ENCODE measurements at places on chromosomes 16 and 17. TPM values are rescaled to one million over a fixed set of nuclear protein-coding genes. Genes with fewer than 3 reads are reported as not detected.

The TEKT5 gene
- total RNA-seq, result not detected

GRCh38 chr17:39393736-39394135 is 7.7 kb downstream of the FBXL20 start:
- no peak overlapping the region for H3K4me3 ChIP-seq
- peaks cover 20% of the 10 kb centered on the region for H3K4me1 ChIP-seq
- H3K27ac ChIP-seq, result no peak overlapping the region
- H3K36me3 ChIP-seq, result peaks cover 2% of the 10 kb centered on the region
- no peak for DNase-seq

The CCDC154 gene
- total RNA-seq, result 3.1 TPM

- no peaks in the 10 kb centered on the region for H3K4me1 ChIP-seq
- no peak for DNase-seq
- H3K36me3 ChIP-seq, result no peaks in the 10 kb centered on the region
- no peak overlapping the region for H3K27ac ChIP-seq
- no peaks in the 10 kb centered on the region for H3K27me3 ChIP-seq
Measured at GRCh38 chr16:56269811-56270684, 78.8 kb downstream of the GNAO1 start.

The IGSF6 gene
- total RNA-seq, result 103 TPM

GRCh38 chr17:14428648-14429029 is 127.8 kb downstream of the HS3ST3B1 start:
- no peak for DNase-seq
- peaks cover 4% of the 10 kb centered on the region for H3K27me3 ChIP-seq
- no peaks in the 10 kb centered on the region for H3K36me3 ChIP-seq
- H3K4me3 ChIP-seq, result no peak overlapping the region

The TMEM114 gene
- not detected for total RNA-seq

The RNU2-1 gene
- 8,279 TPM for total RNA-seq

The GSDMA gene
- total RNA-seq, result 0.62 TPM

DNA sequence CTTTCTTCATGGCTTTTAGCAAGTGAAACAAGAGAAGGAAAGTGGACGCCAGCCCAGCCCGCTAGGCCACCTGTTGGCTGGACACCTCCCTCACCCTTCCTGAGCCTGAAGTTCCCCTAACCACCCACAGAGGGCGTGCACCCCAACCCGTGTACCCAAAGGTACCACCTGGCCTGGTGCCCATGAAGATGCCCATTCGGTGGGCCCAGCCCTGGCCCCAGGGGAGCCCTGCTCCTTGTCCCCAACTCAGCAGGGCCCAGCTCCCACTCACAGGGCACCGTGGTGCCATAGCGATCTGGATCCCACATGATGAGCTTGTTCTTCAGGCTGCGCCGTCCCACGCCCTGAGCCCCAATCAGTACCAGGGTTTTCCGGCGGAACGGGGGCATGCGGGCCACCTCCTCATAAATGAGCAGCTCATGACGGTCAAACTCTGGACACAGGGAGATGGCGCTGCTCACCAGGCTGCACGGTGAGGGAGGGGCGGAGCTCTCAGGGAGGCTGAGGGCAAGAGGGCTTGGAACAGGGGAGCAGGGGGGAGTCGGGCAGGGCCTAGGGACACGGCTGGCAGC is 26.8 kb downstream of the MPP2 start:
- no peaks in the 10 kb centered on the region for H3K27me3 ChIP-seq
- H3K36me3 ChIP-seq, result no peaks in the 10 kb centered on the region
- H3K4me1 ChIP-seq, result peaks cover 7% of the 10 kb centered on the region
- peak; percentile 64 for DNase-seq
- H3K27ac ChIP-seq, result no peak overlapping the region
- H3K4me3 ChIP-seq, result no peak overlapping the region

DNA sequence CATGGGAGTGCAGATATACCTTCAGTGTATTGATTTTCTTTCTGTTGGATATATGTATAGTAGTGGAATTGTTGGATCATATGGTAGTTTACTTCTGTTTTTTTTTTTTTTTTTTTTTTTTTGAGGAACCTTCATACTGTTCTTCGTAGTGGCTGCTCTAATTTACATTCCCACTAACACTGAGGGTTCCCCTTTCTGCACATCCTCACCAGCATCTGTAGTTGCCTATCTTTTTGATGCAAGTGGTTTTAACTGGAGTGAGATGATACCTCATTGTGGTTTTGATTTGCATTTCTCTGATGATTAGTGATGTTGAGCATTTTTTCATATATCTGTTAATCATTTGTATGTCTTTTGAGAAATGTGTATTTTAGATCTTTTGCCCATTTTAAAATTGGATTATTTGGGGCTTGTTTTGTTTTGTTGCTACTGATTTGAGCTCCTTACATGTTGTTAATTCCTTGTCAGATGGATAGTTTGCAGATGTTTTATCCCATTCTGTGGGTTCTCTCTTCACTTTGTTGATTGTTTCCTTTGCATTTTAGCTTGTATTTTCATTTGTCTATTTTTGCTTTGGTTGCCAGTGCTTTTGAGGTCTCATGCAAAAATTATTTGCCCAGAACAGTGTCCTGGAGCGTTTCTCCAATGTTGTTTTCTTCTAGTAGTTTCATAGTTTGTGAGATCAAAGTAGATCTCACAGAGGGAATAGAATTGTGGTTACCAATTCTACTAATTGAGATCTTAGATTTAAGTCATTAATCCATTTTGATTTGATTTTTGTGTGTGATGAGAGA is 25.0 kb upstream of the BCAS3 start:
- peaks cover 55% of the 10 kb centered on the region for H3K36me3 ChIP-seq
- H3K27me3 ChIP-seq, result no peaks in the 10 kb centered on the region
- H3K4me1 ChIP-seq, result peaks cover 9% of the 10 kb centered on the region
- no peak for DNase-seq
- H3K4me3 ChIP-seq, result no peak overlapping the region

GRCh38 chr16:46689365-46690280 is at the start of gene ORC6:
Gene ORC6, plus strand, starts transcription at chr16:46689659. Its CDS starts 47 bp downstream, at chr16:46689706.
- peak within 1 kb of the TSS; percentile 88 for H3K27ac ChIP-seq
- peak; percentile 99 for DNase-seq
- peak within 1 kb of the TSS; percentile 97 for H3K4me3 ChIP-seq
- no peaks in the 10 kb centered on the region for H3K36me3 ChIP-seq
- H3K4me1 ChIP-seq, result peaks cover 37% of the 10 kb centered on the region
- no peaks in the 10 kb centered on the region for H3K27me3 ChIP-seq

The C17orf58 gene
- total RNA-seq, result 7.4 TPM

DNA sequence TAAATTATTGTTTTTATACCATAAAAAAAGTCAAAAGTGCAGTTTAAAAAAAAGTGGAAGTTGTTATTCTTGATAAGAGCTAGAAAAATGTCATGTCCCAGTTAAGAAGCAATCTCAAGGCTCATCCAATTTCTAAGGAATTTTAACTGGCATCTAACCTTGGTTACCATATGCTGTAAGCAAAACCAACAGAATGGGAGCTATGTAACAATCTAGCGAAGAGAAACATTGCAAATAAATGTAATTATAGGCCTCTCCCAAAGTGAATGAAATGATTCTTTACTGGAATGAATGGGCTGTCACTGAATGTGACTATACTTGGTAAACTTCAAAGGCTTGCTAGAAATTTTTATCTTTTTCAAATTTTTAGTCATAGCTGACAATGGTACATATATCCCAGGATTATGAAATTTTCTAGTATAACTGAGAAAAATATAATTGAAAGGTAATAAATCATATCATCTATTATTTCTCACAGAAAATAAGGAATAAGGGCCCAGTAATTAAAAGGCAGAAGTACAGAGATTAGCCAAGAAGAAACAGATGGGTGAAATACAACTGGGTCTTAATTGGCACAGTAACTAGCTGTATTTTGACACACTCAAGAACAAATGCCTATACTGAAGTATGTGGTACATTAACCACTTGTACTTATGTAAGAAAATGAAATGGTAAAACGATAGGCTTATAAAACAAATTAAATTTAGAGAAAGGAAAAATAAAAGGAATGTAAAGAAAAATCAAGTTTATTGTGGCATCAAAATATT is 61.5 kb downstream of the NETO2 start:
- no peaks in the 10 kb centered on the region for H3K4me1 ChIP-seq
- H3K27ac ChIP-seq, result no peak overlapping the region
- H3K4me3 ChIP-seq, result no peak overlapping the region
- no peaks in the 10 kb centered on the region for H3K36me3 ChIP-seq
- no peaks in the 10 kb centered on the region for H3K27me3 ChIP-seq
- DNase-seq, result no peak

The KRT39 gene
- 0.59 TPM for total RNA-seq

DNA sequence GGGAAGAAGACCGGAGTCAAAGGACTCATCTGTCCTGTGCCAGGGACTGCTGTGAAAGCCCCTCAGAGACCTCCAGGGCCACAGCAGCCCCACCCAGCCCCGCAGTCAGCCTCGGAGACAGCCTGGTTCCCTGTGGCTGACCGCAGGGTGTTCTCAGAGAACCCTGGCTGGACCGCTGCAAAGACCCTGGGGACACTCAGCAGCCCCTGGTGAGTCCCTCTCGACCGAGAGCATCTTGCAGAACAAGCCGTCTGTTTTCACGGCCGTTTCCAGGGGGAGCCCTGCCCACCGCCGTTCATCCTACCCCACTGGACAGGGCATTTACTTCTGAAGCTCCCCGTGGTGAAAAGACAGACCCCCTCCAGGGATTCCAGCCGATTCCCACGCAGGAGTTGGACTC is 10.3 kb downstream of the UBALD1 start:
- H3K27me3 ChIP-seq, result peaks cover 3% of the 10 kb centered on the region
- no peak overlapping the region for H3K27ac ChIP-seq
- peaks cover 6% of the 10 kb centered on the region for H3K4me1 ChIP-seq
- no peak for DNase-seq
- H3K4me3 ChIP-seq, result no peak overlapping the region
- H3K36me3 ChIP-seq, result peaks cover 21% of the 10 kb centered on the region

- no peak for DNase-seq
- H3K4me1 ChIP-seq, result peaks cover 16% of the 10 kb centered on the region
- no peaks in the 10 kb centered on the region for H3K27me3 ChIP-seq
- no peaks in the 10 kb centered on the region for H3K36me3 ChIP-seq
Measured at GRCh38 chr17:64448665-64449512, at the start of gene MILR1. Gene MILR1, plus strand, starts transcription at chr17:64449115. Its CDS starts 54 bp downstream, at chr17:64449169.

The NHLRC4 gene
- total RNA-seq, result 2.7 TPM

The FBXO39 gene
- not detected for total RNA-seq

DNA sequence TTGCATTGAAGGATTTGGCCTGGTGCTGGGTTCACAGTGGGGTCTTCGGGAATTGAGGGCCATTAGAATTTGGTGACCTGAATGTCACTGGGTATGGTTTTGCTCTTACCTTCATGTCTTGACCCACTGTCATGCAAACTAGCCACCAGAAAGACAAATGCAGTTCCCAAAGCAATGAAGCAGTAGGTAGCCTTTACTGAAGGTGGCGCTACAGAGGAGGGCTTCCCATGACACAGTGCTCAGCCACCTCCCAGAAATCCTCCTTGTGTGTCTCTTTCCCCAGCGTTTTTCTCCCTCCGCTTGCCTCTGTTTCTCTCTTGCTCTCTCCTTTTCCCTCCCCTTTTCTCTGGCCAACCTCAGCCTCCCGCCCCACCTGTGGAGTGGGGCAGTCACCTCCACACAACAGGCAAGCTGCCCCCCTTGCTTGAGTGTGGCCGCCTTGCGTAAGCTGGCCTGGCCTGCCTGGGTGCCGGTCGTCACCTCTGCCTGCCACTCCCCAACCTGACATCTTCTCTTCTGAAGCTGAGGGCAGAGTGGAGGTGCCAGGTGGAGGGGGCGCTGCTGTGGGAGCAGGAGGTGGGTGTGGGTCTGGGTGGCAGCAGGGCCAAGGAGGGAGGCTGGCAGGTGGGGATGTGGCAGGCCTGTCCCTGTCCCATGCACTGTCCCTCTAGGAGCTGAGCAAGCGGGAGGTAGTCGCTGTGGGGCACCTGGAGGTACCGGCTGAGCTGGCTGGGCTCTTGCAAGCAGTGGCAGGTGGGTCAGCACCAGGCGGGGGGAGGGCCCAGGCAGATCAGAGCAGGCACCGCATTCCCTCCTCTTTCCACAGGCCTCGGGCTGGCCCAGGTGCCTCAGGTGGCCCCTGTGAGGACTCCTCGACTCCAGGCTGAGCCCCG is 34.7 kb downstream of the MYO15A start:
- H3K4me1 ChIP-seq, result no peaks in the 10 kb centered on the region
- peak; percentile 62 for DNase-seq
- no peaks in the 10 kb centered on the region for H3K27me3 ChIP-seq
- H3K27ac ChIP-seq, result no peak overlapping the region

The HIC1 gene
- total RNA-seq, result 20.6 TPM

DNA sequence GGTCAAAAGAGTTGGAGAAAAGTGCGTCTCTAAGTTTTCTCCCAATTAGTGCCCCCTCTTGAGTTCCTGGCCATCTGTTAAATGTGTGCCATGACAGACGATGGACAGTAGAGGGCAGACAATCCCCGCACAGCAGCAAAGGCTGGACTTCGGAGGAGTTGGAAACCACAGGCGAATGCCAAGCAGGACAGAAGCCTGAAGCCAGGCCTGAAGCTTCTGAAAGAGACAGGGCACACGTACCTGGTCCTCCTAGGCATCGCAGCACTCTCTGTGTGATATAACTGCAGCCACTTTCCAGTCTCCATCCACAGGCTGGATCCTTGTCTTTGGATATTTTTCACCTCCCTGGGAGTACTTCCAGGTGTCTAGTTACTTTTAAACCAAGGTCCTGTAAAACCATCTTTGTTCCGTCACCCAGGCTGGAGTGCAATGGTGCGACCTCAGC is 14.5 kb downstream of the C17orf100 start:
- no peak overlapping the region for H3K27ac ChIP-seq
- H3K27me3 ChIP-seq, result peaks cover 13% of the 10 kb centered on the region
- H3K4me1 ChIP-seq, result no peaks in the 10 kb centered on the region
- peak; percentile 72 for DNase-seq

- H3K4me1 ChIP-seq, result peaks cover 33% of the 10 kb centered on the region
- no peak overlapping the region for H3K27ac ChIP-seq
- no peak for DNase-seq
- H3K4me3 ChIP-seq, result no peak overlapping the region
- H3K27me3 ChIP-seq, result peaks cover 99% of the 10 kb centered on the region
- H3K36me3 ChIP-seq, result no peaks in the 10 kb centered on the region
Measured at GRCh38 chr17:48726114-48726915, 2.2 kb downstream of the HOXB13 start.

GRCh38 chr16:49112754-49113153 is 168.9 kb downstream of the CBLN1 start:
- no peaks in the 10 kb centered on the region for H3K27me3 ChIP-seq
- no peak overlapping the region for H3K27ac ChIP-seq
- no peak for DNase-seq
- no peaks in the 10 kb centered on the region for H3K4me1 ChIP-seq

- no peaks in the 10 kb centered on the region for H3K36me3 ChIP-seq
- no peak overlapping the region for H3K4me3 ChIP-seq
- peak overlapping the region; percentile 46 for H3K27ac ChIP-seq
- no peaks in the 10 kb centered on the region for H3K4me1 ChIP-seq
- no peak for DNase-seq
Measured at GRCh38 chr16:86384263-86384649, 126.1 kb upstream of the FOXF1 start.

DNA sequence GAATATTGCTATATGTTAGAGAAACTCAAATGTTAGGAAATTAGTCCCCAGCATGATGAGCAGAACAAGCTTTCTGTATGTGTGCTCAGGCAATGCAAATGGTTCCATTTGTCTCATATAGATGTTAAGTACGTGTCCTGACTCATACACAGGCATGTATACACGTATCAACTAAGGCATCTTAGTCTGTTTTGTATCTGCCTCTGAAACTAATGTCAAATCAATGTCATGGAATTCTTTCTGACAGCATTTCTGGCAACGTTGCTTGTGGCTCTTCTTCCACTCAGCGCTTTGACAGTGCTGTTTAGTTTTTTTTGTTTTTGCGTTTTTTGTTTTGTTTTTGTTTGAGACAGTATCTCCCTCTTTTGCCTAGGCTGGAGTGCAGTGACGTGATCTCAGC is 111.9 kb downstream of the CNTNAP4 start:
- no peaks in the 10 kb centered on the region for H3K36me3 ChIP-seq
- H3K27me3 ChIP-seq, result no peaks in the 10 kb centered on the region
- H3K4me3 ChIP-seq, result no peak overlapping the region
- H3K27ac ChIP-seq, result no peak overlapping the region
- no peak for DNase-seq
- no peaks in the 10 kb centered on the region for H3K4me1 ChIP-seq

The PIRT gene
- total RNA-seq, result not detected
